ENCODE measurements at places on chromosomes 16 and 17. TPM values are rescaled to one million over a fixed set of nuclear protein-coding genes. Genes with fewer than 3 reads are reported as not detected.

SOX8 gene
- polyA plus RNA-seq = 0.13 TPM

ZNF48 gene
- polyA plus RNA-seq = 1.6 TPM

KIFC3 gene
- not detected for polyA plus RNA-seq

ZMYND15 gene
- polyA plus RNA-seq = not detected

RAB37 gene
- polyA plus RNA-seq = not detected

PIMREG gene
- 5.1 TPM for polyA plus RNA-seq

NUBP1 gene
- 12.0 TPM for polyA plus RNA-seq

NEUROD2 gene
- 2.9 TPM for polyA plus RNA-seq

SULT1A2 gene
- polyA plus RNA-seq = 0.59 TPM

ST6GALNAC2 gene
- not detected for polyA plus RNA-seq

CCDC200 gene
- polyA plus RNA-seq = not detected

TBC1D3C gene
- polyA plus RNA-seq = not detected

KDM6B gene
- polyA plus RNA-seq = 0.13 TPM

ZP2 gene
- polyA plus RNA-seq = 2.2 TPM

DPEP1 gene
- not detected for polyA plus RNA-seq

GPRC5B gene
- polyA plus RNA-seq = 4,196 TPM

GP1BA gene
- 0.38 TPM for polyA plus RNA-seq

CCL1 gene
- polyA plus RNA-seq = not detected

ARL5C gene
- not detected for polyA plus RNA-seq

UMOD gene
- not detected for polyA plus RNA-seq

GP2 gene
- not detected for polyA plus RNA-seq

ADAP2 gene
- 3.4 TPM for polyA plus RNA-seq

HCFC1R1 gene
- polyA plus RNA-seq = 82.7 TPM

SLC35G6 gene
- polyA plus RNA-seq = not detected

ZNF75A gene
- 10.0 TPM for polyA plus RNA-seq

SLC47A2 gene
- not detected for polyA plus RNA-seq

TBC1D3I gene
- not detected for polyA plus RNA-seq

NPTX1 gene
- 235 TPM for polyA plus RNA-seq

RSAD1 gene
- polyA plus RNA-seq = 12.8 TPM

OR1F1 gene
- polyA plus RNA-seq = not detected

TNP2 gene
- not detected for polyA plus RNA-seq

STXBP4 gene
- polyA plus RNA-seq = 19.0 TPM

CA4 gene
- 10.5 TPM for polyA plus RNA-seq

CCL8 gene
- polyA plus RNA-seq = not detected

OR4D1 gene
- polyA plus RNA-seq = 0.48 TPM

SLC16A5 gene
- not detected for polyA plus RNA-seq

FBXL19 gene
- 0.52 TPM for polyA plus RNA-seq

PDIA2 gene
- not detected for polyA plus RNA-seq

FLYWCH1 gene
- polyA plus RNA-seq = 4.7 TPM

PRAC1 gene
- not detected for polyA plus RNA-seq

HOXB4 gene
- not detected for polyA plus RNA-seq

C1QL1 gene
- not detected for polyA plus RNA-seq

All from Purkinje cell (primary cell).